D341Med (cell line): ENCODE measurements at places on chromosomes 1 and 21.
A peak's percentile ranks its signal among the peaks of the same experiment; 100 is the strongest.

DNA sequence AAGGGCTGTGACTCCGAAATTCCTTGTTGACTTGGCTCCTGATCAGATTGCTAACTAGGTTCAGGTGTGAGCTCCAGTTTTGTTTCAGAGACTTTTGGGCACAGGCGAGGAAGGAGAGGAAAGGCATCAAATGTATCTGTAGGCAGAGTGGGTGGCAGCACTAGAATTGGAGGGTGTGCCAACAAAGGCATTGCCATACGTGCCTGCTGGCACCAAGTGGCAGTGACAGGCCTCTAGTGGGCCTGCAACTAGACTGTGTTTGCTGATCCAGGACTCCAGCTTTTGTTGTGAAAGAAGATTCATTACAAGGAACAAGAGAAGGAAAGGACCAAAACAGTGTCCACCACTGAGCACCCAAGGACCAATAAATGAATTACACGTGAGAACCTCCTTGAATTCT, 79.5 kb downstream of the TM2D1 start:
- no peak for DNase-seq

GRCh38 chr1:2948751-2949680, 72.3 kb upstream of the ACTRT2 start:
- DNase-seq: no peak

GRCh38 chr1:177847843-177848242, 122.0 kb downstream of the SEC16B start:
- no peak for DNase-seq

- DNase-seq: no peak
Measured at GRCh38 chr1:14786109-14786675, 187.7 kb downstream of the KAZN start.

- no peak for DNase-seq
Measured at GRCh38 chr1:201198598-201198997, 8.0 kb downstream of the IGFN1 start.

GRCh38 chr1:161008869-161009510, 12.0 kb downstream of the F11R start:
- DNase-seq: no peak

DNA sequence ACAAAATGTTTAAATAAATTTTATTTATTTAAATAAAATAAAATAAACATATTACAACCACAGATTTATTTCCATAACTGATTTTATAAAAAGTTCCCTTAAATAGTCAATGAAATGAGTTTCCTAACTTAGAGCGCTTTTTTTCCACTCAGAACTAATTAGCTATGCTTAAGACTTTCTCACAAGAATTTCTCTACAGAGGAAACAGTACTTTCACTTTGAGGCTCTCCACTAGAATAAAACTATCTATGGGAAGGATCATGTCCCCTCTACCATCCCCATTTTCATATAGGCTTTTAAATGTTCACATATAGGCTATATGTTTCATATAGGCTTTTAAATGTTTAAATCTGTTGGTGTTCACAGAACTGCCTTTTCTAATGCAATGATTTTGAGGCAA, 40.0 kb upstream of the DPH5 start:
- no peak for DNase-seq

DNA sequence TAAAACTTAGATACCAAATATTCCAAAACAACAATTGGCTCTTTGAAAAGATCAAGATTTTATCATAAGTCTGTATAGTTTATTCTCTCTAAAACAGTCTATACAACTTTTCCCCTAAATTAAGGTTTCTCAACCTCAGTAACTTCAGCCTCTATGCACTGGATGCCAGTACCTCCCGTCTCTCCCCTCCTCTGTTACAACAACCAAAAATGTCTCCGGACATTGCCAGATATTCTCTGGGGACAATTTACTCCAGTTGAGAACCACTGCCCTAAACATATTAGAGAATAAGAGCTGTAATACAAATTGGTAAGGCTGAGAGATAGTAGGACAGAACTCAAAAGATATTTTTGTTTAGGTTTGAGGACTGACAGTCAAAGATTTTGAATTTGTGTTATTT, 71.6 kb downstream of the TMEM200B start:
- DNase-seq: no peak

- DNase-seq: peak; percentile 87
Measured at GRCh38 chr1:54774820-54775498, 10.6 kb upstream of the PARS2 start.

DNA sequence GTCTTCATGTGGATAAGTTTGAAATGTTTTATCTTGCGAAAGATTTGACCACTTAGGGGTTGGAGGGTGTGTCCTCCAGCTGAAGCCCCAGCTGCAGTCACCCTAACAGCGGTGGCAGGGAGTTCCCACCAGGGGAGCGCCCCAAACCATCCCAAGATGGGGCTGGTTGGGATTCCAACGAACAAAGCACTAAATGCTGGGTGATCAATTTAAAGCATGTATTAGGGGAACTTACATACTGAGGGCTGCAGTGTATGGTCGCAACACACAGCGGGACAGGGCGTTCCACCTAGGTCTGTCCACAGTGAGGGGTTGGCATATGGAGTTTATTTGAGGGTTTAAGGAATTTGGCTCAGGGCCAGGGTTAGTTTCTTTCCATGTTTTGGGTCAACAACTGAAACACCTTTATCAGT, 26.3 kb downstream of the SLC37A1 start:
- peak; percentile 57 for DNase-seq

DNA sequence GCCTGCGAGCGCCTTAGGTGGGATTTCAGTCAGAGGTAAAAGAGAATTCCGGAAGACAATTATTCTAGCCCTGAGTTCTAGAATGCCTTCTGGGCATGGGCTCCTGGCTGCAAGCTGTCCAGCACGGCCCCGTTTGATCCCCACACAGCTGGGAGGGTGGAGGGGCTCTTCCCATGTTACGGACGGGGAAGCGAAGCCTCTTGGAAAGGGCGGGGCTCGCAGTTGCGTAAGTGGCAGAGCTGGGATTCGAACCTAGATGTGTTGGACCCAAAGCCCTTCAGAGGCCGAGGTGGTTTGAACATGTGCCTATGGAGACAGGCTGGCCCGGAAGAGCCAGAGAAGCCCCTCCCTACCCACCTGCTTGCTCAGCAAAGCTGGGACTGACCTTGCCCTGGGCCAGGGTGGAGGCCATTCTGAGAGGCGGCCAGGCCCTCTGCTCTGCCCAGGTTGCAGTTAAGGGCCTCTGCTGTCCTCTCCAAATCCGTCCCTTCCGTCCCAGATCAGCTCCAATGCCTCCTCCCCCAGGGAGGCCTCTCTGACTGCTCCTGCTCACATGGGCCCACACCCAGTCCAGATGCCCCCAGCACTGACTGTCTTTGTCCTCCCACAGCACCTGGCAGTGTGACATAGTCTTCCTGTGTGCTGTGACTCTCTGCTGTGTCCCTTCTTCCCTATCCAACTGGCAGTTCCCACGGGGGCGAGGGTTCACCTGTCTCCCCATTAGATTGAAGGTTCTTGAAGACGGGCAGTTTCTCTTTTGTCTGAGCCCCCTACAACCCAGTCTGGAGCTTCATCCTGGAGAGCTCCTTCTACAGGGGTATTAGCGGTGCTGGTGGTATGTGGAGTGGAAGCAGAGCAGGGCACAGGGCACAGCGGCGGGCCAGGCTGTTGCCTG, 1.2 kb upstream of the HSPB7 start:
- DNase-seq: no peak

- DNase-seq: no peak
Measured at GRCh38 chr1:30990591-30990990, 74.9 kb downstream of the PUM1 start.

DNA sequence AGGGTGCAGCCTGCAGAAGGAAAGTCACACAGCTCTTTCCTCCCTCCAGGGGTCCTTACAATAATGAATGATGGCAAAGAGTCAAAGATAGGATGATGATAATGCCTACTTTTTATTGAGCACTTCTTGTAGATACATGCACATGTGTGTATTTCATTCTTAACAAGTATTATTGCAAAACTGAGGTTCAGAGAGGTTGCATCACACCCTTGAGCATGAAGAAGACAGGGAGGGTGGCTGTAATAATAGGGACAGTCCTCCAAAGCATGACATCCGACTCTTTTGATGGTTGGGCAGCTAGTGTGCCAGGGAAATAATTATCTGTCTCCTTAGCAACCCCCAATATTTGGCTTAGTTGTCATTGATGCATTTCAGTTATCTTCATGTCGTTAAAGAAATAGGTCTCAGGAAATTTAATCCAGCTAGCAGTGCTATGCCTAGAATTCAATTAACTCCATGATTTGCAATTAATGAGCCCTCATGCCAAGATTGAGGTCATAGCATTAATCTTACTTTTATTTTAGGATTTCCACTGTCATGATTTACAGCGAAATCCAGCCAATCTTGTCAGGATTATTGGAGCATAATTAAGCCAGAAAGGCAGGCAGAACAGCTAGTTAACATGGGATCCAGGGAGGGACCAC, 35.0 kb downstream of the DNAJC6 start:
- DNase-seq: no peak

DNA sequence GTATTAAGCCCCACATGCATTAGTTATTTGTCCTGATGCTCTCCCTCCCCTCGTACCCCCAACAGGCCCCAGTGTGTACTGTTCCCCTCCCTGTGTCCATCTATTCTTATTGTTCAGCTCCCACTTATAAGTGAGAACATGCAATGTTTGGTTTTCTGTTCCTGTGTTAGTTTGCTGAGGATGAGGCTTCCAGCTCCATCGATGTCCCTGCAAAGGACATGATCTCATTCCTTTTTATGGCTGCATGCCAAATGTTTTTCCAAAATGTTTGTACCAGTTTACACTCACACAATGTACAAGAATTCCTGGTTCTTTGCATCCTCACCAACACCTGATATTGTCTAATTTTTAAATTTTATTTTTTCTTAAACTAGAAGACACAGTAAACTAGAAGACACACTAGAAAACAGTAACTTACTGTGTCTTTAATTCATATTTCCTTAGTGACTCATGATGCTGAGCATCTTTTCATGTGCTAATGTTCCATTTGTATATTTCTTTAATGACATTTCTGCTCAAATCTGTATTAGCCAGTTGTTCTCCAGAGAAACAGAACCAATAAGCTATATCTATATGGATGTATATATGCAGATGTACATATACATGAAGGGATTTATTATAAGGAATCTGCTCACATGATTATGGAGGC, 19.4 kb upstream of the USP1 start:
- no peak for DNase-seq

GRCh38 chr1:92695104-92695503, 89.8 kb downstream of the EVI5 start:
- DNase-seq: no peak

- DNase-seq: no peak
Measured at GRCh38 chr1:25620211-25620610, 3.6 kb downstream of the MAN1C1 start.

GRCh38 chr21:42614811-42615351, 38.5 kb upstream of the PDE9A start:
- DNase-seq: no peak

DNA sequence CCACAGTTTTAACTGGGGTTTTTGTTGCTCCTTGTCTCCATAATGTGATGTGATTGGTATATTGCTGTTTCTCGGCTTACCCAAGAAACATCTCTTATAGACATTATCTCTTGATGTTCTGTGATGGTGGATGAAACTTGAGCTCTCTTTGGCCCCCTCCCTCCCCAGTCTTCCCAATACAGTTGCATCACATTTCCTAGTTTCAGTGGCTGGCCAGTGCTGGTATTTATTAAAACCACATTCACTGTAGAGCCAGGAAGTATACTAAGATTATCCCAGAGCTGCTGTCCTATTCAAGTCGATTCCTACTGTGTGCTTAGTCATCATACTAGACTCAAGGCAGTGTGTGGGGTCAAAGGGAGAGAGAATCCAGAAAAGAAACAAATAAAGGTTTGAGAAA, 244.4 kb downstream of the KAZN start:
- DNase-seq: no peak

GRCh38 chr1:170698301-170699275, 34.7 kb downstream of the PRRX1 start:
- peak; percentile 47 for DNase-seq

- DNase-seq: no peak
Measured at GRCh38 chr1:168401341-168401740, 120.7 kb downstream of the TBX19 start.

- DNase-seq: no peak
Measured at GRCh38 chr1:12496154-12496961, 121.7 kb downstream of the DHRS3 start.

DNA sequence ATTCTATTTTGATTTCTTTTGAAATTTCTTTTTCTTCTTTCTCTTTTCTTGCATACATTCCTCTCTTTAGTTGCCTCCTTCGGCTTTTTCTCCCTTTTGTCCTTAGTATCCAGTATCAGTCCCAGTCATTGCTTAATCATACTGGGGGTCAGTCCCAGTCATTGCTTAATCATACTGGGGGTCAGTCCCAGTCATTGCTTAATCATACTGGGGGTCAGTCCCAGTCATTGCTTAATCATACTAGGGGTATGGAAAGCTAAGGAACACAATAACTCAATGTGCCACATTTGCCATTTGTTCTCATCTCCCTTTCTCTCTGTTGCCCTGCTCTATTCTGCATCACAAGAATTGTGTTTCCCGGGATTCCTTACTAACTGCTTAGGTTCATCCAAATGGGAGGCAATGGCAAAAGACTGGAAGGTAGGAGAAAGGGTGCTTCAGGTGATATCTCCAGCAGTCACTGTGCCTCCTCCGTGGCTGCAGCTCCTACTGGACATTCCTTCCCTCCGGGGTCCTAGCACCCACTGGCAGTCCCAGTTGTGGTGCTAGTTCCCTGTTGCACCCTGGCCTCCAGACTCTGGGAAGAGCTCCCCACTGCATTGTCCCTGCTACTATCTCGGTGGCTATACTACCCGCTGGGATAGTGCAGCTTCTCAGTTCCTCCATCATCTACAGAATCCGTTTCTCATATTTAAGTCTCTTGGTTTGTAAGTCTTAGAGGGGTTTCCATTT, 32.6 kb upstream of the LAMC1 start:
- DNase-seq: no peak

DNA sequence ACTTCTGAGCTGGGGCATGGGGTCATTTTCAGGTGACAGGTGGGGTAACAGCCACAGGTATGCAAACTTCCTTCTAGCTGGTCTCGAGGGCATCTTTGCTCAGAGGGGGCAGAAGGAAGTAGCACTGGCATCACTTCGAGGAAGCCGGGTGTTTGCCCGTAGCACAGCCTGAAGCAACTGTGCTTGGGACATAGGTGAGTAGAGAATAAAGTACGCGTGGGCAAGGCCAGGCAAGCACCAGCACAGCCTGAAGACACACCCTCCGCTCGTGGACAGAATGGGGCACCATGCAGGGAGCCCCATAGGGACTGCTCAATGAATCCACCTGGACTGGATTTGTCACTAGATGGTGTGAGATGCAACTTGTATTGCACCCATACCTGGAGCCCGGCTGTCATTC, 167.1 kb downstream of the KCNJ6 start:
- DNase-seq: no peak

- no peak for DNase-seq
Measured at GRCh38 chr1:93904228-93904627, 5.0 kb downstream of the GCLM start.

DNA sequence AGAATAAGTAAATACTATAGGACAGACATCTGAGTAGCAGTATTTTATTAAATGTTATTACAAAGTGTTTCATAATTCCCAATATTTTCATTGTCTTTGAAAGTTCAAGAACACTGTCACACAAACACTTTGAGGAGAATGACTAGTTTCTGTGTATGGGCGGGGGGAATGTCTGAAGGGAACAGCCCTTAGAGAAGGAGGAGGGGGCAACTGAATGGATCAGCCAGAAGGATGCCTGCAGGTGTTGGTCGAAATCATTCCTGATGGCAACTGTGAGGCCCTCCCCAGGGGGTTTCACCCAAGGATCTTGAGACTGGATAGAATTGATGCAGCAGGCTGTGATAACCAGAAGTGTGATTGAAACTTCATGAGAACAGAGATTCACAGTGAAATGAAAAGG, 223.2 kb upstream of the C1orf87 start:
- no peak for DNase-seq
